Sigmoid colon (tissue), 7 donors: ENCODE measurements at places on chromosomes 6 and 20. TPM values are rescaled to one million over a fixed set of nuclear protein-coding genes. Genes with fewer than 3 reads are reported as not detected.

GRCh38 chr20:31861385-31862156 lies 8.8 kb downstream of the DUSP15 start:
- DNase-seq, result no peak

DNA sequence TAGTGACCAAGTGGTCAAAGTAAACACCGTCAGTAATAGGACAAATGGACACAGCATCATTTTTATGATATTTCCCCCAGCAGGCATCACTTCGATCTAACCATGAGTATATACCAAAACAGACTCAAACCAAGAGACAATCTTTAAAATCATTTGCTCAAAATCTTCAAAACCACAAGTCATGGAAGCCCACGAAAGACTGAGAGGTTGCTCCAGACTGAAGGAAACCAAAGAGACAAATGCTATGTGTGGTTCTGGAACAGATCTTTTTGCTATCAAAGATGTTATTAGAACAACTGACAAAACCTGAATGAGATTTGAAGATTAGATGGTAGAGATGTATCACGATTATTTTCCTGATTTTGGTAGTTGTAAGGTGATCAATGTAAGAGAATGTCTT lies 197.7 kb downstream of the TBXT start:
- DNase-seq, result no peak

GRM4 gene
- not detected for total RNA-seq

GRCh38 chr6:34508425-34508824 lies 42.5 kb downstream of the PACSIN1 start:
- DNase-seq, result no peak

VSTM2L gene
- total RNA-seq, result 3.4 TPM

HCRTR2 gene
- not detected for total RNA-seq

DNA sequence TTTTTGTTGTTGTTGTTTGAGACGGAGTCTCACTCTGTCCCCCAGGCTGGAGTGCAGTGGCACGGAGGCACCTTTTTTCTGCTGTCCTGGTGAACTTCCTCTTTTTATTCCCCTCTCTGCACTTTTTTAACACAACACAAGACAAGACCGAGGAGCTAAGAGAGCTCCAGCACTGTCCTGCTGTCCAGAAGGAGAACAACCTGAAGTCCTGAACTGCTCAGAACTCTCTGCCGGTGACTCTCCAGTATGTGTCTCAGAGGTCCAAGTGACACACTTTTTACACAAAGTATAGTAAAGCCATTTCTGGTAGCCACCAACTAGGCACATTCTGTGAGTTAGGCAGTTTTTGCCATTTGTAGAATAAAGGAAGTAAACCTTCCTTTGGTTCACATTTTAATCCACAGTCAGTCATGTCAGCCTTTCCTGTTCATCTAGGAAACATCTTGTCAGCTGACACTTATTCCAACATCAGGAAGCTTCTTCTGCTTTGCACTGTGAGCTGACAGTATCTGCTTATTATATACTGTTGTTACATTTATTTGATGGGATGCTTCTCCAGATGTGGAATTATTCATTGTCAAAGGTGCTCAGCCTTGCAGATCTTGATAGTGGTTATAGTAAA lies 28.1 kb upstream of the TXNDC5 start:
- no peak for DNase-seq

MUC21 gene
- not detected for total RNA-seq

SALL4 gene
- not detected for total RNA-seq

GRCh38 chr20:62451156-62451767 lies 23.9 kb upstream of the RBBP8NL start:
- no peak for DNase-seq

GRCh38 chr6:125212377-125212776 lies 58.8 kb downstream of the TPD52L1 start:
- no peak for DNase-seq

DNA sequence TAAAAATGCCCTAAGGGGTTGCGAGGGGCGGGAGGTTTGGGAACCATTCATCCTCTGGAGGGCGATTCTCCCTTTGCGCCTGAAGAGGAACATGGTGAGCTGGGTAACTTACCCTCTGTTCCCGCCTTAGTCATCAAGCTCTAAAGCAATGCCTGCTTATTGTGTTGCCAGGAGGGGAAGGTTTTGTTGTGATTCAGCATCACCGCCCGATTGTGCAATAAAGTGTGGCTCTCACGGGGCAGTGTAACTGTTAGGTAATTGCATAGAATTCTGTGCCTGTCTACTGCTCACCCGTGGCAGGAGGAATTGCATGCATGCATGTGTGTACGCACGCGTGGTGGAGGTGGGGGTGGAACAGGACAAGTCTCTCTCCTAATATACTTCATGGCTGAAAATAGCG lies 95.5 kb upstream of the AGPAT4 start:
- DNase-seq, result no peak

- DNase-seq, result no peak
Observed at GRCh38 chr6:90459225-90459758, 127.6 kb downstream of the MAP3K7 start.
